ENCODE measurements at places on chromosomes 3 and 15.

DNA sequence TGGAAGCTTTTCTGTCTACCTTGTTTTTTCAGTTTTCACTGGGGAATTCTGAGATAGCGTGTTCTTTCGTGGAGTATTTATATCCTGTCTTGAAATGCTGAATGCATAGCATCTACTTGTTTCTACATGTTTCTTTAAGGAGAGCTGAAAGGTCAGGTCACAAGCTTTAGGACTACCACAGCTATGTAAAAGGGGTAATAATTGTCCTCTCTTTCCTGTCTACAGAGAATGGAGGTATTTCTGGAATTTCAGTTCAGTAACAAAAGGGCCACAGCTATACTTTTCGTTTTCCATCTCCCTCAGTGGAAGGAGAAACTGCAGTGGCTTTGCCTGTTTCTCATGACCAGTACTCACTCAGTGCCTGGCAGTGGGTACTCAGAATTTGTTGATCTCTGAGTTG, 4.7 kb downstream of the INAFM2 start:
- no peak for DNase-seq

- DNase-seq, result no peak
Observed at GRCh38 chr3:11539218-11539617, 104.5 kb downstream of the VGLL4 start.

DNA sequence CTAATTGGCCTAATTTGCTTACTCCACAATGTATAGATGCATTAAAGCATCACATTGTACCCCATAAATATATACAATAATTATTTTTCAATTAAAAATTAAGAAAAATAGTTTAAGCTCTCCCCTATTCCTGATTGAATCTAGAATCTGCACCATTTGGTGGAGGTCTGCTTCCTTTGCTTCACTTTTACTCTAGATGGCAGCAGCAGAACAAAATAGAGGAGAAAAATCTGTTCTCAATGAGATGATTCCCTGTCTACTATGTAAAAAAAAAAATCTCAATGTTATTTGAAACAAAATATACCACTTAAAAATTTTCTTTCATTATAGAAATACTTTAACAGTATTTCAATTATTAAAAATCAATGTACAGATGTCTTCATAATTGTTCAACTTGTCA, 109.6 kb upstream of the FXR1 start:
- peak; percentile 13 for DNase-seq

DNA sequence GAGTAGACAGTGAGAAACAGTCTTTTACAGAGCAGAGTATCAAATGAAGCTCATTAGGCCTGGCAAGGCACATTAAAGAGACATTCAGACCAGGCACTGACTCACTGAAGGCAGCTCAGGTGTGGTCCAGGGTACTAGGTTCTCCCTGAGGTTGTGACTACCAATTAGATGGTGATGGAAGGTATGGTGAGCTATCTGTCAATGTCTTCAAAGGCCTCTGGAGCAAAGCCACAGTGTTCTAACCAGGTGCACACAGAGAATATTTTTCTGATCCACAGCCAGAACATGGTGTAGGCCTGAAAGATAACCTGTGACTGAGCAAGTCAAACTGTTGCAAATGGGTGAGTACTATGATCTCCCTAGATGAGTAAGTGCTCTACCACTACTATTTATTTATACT, 51.5 kb downstream of the EOMES start:
- no peak for DNase-seq

DNA sequence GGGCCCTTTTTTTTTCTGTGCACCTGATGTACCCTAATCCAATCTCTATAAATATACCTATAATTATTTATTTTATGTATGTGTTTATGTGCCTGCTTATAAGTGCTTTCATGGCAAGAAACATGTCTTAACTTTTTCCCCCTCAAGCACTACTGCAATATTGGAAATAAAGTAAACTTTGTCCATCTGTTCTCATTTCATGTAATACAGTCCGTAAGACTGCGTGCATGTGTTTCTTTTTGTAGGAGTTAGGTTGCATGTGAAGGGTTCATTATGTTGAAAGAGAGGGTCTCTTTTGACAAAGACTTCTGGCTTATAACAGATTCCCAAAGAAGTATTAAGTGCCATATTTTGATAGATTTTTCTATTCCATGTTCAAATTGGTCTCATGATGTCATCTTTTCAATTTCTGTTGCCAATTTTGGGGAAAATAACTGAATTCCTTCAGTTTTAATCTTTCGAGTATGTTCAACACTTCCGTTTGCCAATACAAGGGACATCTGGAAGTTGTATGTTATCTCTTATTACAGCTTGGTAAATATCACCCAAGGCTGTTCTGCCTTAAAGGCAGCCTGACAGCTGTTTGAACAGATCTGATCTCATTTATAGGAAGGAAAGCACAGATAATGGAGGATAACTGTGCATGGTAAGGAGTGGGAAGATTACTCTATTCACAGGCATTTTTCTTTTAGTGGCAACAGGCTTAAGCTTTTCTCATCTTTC, 273.1 kb upstream of the SGO1 start:
- DNase-seq, result no peak

- no peak for DNase-seq
Observed at GRCh38 chr3:32983124-32983523, 31.7 kb downstream of the CCR4 start.
